ENCODE measurements at places on chromosomes 4 and X.

DNA sequence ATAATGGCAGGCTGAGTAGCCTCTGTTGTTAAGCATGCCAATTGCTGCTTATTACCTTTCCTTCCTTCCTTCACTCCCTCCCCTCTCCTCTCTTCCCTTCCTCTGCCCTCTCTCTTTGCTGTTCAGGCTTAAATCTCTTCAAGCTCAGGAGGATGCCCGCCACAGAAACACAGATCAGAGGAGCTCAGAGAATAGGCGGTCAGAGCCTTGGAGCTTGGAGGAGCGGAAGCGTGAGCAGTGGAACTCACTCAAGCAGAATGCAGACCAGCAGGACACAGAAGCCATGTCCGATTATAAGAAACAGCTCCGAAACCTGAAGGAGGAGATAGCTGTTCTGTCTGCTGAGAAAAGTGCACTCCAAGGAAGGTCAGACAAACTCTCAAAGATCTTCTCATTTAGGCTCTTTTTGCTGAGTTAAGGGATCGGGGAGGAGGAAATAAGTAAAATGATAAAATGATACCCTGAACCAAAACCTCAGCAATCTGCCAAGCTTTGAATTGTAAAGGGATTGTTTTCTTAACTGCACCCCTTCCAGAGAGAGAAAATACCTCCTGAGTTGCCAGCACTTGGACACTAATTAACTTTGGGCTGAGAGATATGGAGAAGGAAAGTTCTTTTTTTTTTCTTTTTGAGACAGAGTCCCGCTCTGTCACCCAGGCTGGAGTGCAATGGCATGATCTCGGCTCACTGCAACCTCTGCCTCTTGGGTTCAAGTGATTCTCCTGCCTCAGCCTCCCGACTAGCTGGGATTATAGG is 20.9 kb downstream of the SPATA18 start:
- DNase-seq = no peak

DNA sequence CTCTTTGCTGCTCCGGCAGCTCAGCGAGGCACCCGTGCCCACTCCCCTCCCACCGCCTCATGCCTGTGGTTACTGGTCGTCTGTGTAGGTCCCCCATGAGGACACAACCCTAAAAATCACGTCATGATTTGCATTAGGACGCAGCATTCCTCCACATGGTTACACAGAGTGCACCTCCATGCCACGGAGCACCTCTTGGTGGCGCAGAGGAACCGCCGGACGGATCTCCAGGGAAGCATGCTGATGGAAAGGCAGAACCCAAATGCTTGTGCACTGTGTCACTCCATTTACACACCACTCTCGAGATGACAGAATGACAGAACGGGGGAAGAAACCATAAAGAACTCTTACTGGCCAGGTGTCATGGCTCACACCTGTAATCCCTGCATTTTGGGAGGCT is 22.4 kb downstream of the FAM53A start:
- no peak for DNase-seq

DNA sequence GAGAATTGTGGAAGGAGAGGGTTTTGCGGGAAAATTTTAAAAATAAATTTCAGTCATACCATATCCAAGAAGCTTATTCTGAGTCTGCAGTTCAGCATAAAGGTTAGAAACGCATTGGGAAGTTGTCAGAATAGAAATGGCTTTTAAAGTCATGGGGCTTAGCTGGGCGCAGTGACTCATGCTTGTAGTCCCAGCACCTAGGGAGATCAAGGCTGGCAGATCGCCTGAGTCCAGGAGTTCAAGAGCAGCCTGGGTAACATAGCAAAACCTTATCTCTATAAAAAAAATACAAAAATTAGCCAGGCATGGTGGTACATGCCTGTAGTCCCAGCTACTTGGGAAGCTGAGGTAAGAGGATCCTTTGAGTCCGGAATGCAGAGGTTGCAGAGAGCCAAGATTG is 3.9 kb upstream of the PLA2G12A start:
- DNase-seq = no peak

GRCh38 chrX:39096599-39096998 is 295.3 kb downstream of the MID1IP1 start:
- DNase-seq = no peak
